Progenitor cell of endocrine pancreas (in vitro differentiated cells): ENCODE measurements at places on chromosomes 3 and 15. TPM values are rescaled to one million over a fixed set of nuclear protein-coding genes. Genes with fewer than 3 reads are reported as not detected.

The TNFSF10 gene
- 0.36 and 0.72 TPM in 2 replicates for total RNA-seq

- DNase-seq: no peak
- peaks cover 3% of the 10 kb centered on the region for H3K4me1 ChIP-seq
- peaks cover 5% of the 10 kb centered on the region for H3K36me3 ChIP-seq
Measured at GRCh38 chr3:67000009-67000408, 1.9 kb downstream of the KBTBD8 start.

The RHOA gene
- 289 and 301 TPM in 2 replicates for total RNA-seq

DNA sequence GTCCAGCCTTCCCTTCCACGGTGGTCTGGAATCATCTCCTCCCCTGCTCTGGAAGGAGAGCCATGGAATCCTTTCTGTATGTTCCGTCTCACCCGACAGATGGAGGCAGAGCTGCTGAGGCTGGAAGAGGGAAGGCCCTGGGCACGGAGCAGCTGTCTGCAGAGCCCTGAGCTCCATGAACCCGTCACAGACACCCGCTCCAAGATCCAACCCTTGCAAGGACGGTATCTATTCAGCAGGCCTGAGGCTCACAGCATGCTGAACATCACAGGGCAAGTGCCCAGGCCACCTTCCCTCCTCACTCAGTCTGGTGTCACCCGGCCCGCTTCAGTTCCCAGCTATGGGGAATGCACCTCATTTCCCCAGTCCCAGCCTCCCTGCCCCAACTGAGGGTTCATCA lies 103.9 kb downstream of the LRIG1 start:
- no peak overlapping the region for H3K27ac ChIP-seq
- DNase-seq: no peak
- H3K27me3 ChIP-seq: no peaks in the 10 kb centered on the region
- H3K36me3 ChIP-seq: peaks cover 24% of the 10 kb centered on the region
- peaks cover 8% of the 10 kb centered on the region for H3K4me1 ChIP-seq
- no peak overlapping the region for H3K4me3 ChIP-seq

DNA sequence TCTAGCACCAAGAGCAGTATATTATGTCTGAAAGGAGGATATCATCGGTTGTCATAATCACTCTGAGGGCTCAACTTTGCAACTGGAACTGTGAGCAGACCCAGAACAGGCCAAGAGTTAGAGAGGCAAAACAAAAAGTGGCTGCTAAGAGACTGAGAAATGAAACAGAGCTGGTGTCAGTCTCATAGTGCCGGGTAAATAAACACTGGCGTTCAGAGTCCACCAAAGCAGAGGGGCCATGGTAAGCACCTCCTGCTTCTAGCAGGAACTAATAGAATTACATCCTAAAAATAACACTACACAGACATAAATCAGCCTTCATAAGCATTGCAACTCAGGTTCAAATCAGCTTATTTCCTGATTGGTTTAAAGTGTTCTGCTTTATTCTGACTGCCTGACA lies 10.3 kb upstream of the IL12A start:
- DNase-seq: no peak
- no peaks in the 10 kb centered on the region for H3K27me3 ChIP-seq
- H3K4me3 ChIP-seq: no peak overlapping the region
- H3K27ac ChIP-seq: no peak overlapping the region
- no peaks in the 10 kb centered on the region for H3K36me3 ChIP-seq

DNA sequence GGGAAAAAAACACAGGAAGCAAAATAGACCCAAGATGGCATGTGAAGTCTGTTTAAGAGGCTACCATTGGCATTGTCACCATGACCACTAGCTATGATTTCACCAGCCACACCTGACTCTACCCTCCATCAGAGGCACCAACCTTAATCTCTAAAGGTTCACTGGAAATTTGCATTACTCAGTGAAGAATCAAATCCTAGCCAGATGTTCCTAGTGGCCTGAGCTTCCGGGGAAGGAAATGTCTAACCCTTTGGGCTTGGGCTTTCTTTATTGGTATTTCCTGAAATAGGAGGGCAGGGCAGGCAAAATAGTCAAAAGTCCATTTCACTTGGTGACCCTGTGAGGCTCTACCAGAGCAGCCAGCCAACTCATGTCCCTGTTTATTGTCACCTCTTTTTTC lies 110.9 kb upstream of the PHLDB2 start:
- no peaks in the 10 kb centered on the region for H3K27me3 ChIP-seq
- H3K4me1 ChIP-seq: peaks cover 11% of the 10 kb centered on the region
- H3K36me3 ChIP-seq: peaks cover 14% of the 10 kb centered on the region
- H3K4me3 ChIP-seq: no peak overlapping the region

DNA sequence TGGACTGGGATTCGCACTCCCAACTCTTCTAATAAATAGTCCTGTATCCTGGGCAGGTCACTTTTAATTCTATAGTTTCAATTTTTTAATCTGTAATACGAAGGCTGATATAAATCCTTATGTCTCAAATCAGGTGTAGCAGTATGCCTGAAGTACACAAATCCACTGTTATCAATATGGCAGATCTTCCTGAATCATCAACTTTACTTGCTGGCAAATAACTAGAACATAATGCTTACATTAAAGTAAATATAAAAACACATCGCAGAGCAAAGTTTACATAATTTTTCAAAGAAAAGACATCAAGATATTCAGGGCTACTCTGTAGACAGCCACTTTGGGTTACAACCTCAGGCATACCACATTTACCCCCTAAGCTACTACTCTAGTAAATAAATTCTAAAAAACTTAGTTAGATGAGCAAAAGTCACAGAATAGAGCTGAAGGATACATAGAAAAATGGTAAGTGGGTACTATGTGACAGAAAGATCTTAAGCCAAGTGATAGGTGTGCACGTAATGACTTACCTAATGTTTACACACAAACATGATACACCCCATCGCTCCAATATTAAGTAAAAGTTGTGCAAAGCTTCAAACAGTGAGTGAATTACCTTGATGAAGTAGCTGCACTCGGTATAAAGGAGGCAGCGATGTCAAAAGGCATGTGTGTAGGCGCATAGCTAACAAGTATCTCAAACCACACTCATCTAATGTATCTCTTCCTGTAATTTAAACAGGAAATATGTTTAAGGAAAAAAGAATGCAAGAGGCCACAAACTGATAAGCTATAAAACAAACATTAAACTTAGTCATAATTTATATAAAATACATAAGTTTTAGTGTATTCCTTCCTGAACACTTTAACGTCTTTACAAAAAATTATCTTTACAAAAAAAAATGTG lies 127.9 kb downstream of the DMXL2 start:
- no peak overlapping the region for H3K27ac ChIP-seq
- no peak overlapping the region for H3K4me3 ChIP-seq
- H3K27me3 ChIP-seq: no peaks in the 10 kb centered on the region
- DNase-seq: no peak
- peaks cover 19% of the 10 kb centered on the region for H3K4me1 ChIP-seq
- peaks cover 17% of the 10 kb centered on the region for H3K36me3 ChIP-seq

GRCh38 chr3:101836652-101837598 lies 12.4 kb upstream of the NFKBIZ start:
- H3K27me3 ChIP-seq: peaks cover 2% of the 10 kb centered on the region
- H3K36me3 ChIP-seq: no peaks in the 10 kb centered on the region
- no peak for DNase-seq
- H3K4me1 ChIP-seq: peaks cover 14% of the 10 kb centered on the region

The WDR93 gene
- 0.91 and 1.3 TPM in 2 replicates for total RNA-seq

DNA sequence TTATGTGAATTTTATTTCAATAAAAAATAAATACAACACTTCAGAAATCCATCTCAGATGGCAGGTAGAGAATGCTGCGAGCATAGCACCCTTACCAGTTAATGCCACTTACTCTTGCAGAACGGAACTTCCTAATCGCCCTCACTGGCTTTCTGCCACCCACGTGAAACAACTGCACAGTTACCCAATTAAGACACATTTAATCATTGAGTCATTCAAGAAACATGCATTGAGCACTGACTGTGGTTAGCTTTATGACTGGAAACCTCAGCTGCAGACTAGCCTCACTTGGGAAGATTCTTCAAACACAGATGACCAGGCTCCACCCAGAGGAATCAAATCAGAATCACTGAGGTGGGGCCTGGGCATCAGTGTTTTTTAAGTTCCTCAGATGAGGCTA lies 5.6 kb upstream of the MFGE8 start:
- H3K27ac ChIP-seq: no peak overlapping the region
- DNase-seq: no peak
- H3K36me3 ChIP-seq: no peaks in the 10 kb centered on the region
- H3K4me3 ChIP-seq: no peak overlapping the region
- peaks cover 17% of the 10 kb centered on the region for H3K4me1 ChIP-seq

- DNase-seq: no peak
- H3K4me3 ChIP-seq: no peak overlapping the region
- H3K27ac ChIP-seq: no peak overlapping the region
- H3K36me3 ChIP-seq: no peaks in the 10 kb centered on the region
- peaks cover 37% of the 10 kb centered on the region for H3K27me3 ChIP-seq
Measured at GRCh38 chr3:127747751-127748521, 74.4 kb downstream of the MGLL start.

The SERINC4 gene
- 0.33 and 0.36 TPM in 2 replicates for total RNA-seq

GRCh38 chr15:91522605-91523332 lies 330.7 kb upstream of the SLCO3A1 start:
- no peak overlapping the region for H3K27ac ChIP-seq
- H3K4me1 ChIP-seq: no peaks in the 10 kb centered on the region
- H3K4me3 ChIP-seq: no peak overlapping the region
- no peaks in the 10 kb centered on the region for H3K27me3 ChIP-seq

The RAB43 gene
- 23.8 and 24.3 TPM in 2 replicates for total RNA-seq

DNA sequence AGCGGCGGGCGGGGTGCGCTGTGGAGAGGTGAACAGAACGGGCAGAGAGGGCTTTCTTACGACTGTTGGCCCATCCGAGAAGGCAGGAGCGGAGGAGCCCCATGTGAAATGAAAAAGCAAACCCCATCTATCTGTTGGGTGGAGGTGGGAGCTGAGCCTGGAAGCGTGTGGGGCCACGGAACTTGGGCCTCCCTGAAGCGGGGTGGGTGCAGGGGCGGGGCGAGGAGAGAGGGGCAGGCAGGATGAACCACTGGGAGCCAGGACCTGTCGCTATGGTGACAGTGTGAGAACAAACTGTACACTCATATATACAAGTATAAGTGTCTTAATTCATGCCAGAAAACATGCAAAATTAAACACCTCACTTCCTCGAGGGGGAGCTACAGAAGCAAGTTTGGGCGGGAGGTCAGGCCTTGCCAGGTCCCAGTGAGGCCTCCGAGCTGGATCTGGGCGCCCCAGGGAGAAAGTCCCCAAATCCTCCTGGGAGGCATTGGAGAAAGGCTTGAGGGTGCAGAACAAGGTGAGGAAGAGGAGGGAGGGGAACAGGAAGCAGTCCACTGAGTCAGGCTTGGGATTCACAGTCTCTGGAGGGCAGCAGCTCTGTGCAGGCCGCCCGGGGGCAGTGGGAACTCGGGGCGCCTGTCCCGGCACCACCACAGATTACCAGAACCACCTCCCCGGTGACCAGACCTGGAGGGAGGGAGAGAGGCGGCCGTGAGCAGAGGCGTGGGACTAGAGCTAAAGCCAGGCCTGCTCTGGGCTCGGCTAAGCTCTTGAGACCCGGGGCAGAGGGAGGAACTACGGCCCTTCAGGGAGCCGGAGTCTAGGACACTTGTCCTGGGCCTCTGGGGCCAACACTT lies 34.8 kb downstream of the RBPMS2 start:
- H3K36me3 ChIP-seq: peaks cover 2% of the 10 kb centered on the region
- H3K4me3 ChIP-seq: no peak overlapping the region
- no peak for DNase-seq

DNA sequence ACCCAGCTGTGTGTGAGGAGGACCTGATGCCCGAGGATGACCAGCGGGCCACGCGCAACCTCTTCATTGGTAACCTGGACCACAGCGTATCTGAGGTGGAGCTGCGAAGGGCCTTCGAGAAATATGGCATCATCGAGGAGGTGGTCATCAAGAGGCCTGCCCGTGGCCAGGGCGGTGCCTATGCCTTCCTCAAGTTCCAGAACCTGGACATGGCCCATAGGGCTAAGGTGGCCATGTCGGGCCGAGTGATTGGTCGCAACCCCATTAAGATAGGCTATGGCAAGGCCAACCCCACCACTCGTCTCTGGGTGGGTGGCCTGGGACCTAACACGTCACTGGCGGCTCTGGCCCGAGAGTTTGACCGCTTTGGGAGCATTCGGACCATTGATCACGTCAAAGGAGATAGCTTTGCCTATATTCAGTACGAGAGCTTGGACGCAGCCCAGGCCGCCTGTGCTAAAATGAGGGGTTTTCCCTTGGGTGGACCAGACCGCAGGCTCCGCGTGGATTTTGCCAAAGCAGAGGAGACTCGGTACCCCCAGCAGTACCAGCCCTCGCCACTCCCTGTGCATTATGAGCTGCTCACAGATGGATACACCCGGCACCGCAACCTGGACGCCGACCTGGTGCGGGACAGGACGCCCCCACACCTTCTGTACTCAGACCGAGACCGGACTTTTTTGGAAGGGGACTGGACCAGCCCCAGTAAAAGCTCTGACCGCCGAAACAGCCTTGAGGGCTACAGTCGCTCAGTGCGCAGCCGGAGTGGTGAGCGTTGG lies 1.5 kb downstream of the RBM15B start:
- peaks cover 40% of the 10 kb centered on the region for H3K4me1 ChIP-seq
- peak overlapping the region; percentile 91 for H3K27ac ChIP-seq
- peaks cover 36% of the 10 kb centered on the region for H3K36me3 ChIP-seq

The LRTM1 gene
- not detected in 2 replicates for total RNA-seq

The PP2D1 gene
- total RNA-seq: not detected in 2 replicates

DNA sequence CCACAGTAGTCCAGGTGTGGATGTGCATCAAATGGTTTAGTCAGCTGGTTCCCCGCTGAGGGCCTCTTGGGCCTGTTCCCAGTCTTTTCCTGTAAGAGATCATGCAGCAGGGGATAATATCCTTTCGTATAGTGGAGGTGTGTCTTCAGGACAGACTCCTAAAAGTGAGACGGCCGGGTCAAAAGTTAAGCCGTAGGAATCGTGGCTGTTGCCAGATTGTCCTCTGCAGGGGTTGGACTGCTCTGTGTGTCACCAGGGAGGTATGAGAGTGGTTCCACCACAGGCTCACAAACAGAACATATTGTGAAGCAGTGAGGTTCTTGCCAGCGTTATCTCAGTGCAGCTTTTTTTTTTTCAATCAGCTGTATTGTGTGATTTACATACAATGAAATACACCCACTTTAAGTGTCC lies 95.0 kb downstream of the VGLL4 start:
- peaks cover 22% of the 10 kb centered on the region for H3K36me3 ChIP-seq
- peak overlapping the region; percentile 15 for H3K27ac ChIP-seq
- no peak overlapping the region for H3K4me3 ChIP-seq
- no peak for DNase-seq
- no peaks in the 10 kb centered on the region for H3K27me3 ChIP-seq

The STRA6 gene
- total RNA-seq: 17.9 and 34.7 TPM in 2 replicates
